SJSA1 (cell line): ENCODE measurements at places on chromosomes 5 and 9. TPM values are rescaled to one million over a fixed set of nuclear protein-coding genes. Genes with fewer than 3 reads are reported as not detected.

- H3K27ac ChIP-seq = no peak overlapping the region
- H3K27me3 ChIP-seq = no peaks in the 10 kb centered on the region
- H3K4me3 ChIP-seq = no peak overlapping the region
- H3K36me3 ChIP-seq = no peaks in the 10 kb centered on the region
Measured at GRCh38 chr5:179411161-179411841, 66.0 kb upstream of the ADAMTS2 start.

- H3K36me3 ChIP-seq = peaks cover 30% of the 10 kb centered on the region
- no peak for DNase-seq
- no peak overlapping the region for H3K4me3 ChIP-seq
- H3K27me3 ChIP-seq = no peaks in the 10 kb centered on the region
- H3K27ac ChIP-seq = no peak overlapping the region
Measured at GRCh38 chr5:15526413-15526812, 26.4 kb downstream of the FBXL7 start.

DNA sequence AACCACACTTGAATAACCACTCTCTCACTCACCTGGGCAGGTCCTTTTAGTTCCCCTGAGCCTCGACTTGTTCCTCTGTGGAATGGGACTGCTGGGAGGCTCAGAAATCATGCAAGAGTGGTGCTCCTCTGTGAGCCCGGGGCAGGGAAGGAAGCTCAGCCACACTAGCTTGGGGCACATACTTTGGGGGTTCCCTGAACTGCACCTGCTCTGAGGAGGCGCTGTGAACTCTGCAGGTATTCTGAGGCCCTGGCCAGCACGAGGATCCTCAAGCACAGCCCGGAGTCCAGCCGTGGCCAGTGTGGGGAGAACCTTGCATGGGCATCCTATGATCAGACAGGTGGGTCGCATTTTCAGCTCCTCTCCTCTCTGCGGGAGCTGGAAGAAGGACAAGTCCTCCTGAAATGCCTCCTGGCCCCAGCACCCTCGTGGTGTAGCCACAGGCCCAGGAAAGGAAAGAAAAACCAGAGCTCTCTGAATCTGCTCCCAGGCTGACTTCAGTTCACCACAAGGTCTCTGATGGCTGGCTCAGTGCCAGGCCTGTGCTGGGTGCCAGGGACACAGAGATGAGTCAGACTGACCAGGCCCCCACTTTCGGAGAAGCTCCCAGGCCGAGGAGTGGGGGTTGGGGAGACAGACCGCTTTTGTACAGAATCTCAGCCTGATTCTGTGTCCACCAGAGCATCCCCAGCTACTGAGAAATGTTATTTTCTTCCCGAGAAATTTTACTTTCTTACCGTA is 11.9 kb downstream of the GLIPR2 start:
- peaks cover 6% of the 10 kb centered on the region; the same call in 1 of the 2 replicates for H3K36me3 ChIP-seq
- peak; percentile 92 for DNase-seq
- H3K27me3 ChIP-seq = no peaks in the 10 kb centered on the region

HAVCR2 gene
- total RNA-seq = 0.05 TPM in 1 of 2 replicates, not detected in the other

LCN9 gene
- total RNA-seq = not detected in 2 replicates

JAKMIP2 gene
- total RNA-seq = 0.06 and 0.79 TPM in 2 replicates

- H3K36me3 ChIP-seq = peaks cover 22% of the 10 kb centered on the region
- DNase-seq = peak; percentile 82
- H3K4me1 ChIP-seq = peaks cover 44% of the 10 kb centered on the region
- no peaks in the 10 kb centered on the region for H3K27me3 ChIP-seq
- H3K4me3 ChIP-seq = no peak overlapping the region
Measured at GRCh38 chr9:127835991-127836516, 18.4 kb downstream of the ENG start.

VCAN gene
- 46.0 and 69.4 TPM in 2 replicates for total RNA-seq

ANKDD1B gene
- 0.29 TPM in 1 of 2 replicates, not detected in the other for total RNA-seq

ZFR gene
- total RNA-seq = 59.8 and 83.5 TPM in 2 replicates

- no peaks in the 10 kb centered on the region for H3K4me1 ChIP-seq
- no peaks in the 10 kb centered on the region for H3K36me3 ChIP-seq
- H3K27me3 ChIP-seq = no peaks in the 10 kb centered on the region
- DNase-seq = no peak
- H3K27ac ChIP-seq = no peak overlapping the region
Measured at GRCh38 chr9:99762470-99762869, 59.2 kb upstream of the NR4A3 start.

PSAT1 gene
- 24.7 and 29.9 TPM in 2 replicates for total RNA-seq

- H3K4me1 ChIP-seq = no peaks in the 10 kb centered on the region
- H3K27ac ChIP-seq = no peak overlapping the region
- no peaks in the 10 kb centered on the region for H3K27me3 ChIP-seq
- DNase-seq = no peak
Measured at GRCh38 chr5:2538169-2538568, 213.3 kb downstream of the IRX2 start.

DNA sequence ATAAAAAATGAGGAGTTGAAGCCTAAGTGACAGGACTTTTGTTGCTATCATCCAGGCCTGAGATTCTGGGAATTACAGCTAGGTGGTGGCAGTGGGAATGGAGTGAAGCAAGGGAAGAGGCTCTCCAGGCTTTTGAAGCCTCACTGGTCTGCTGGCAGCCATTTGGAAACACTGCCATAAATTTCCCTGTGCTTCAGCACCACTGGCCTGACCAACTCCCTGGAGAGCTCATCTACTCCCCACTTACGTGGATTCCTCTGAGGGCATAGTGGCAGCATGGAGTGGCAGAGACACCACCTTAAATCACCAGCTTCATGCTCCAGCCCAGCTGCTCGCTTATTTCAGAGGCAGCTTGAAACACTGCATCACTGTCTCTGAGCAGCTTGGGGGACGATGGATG is 518.2 kb downstream of the TLR4 start:
- no peak overlapping the region for H3K4me3 ChIP-seq
- H3K27me3 ChIP-seq = no peaks in the 10 kb centered on the region
- DNase-seq = no peak
- H3K4me1 ChIP-seq = no peaks in the 10 kb centered on the region
- no peaks in the 10 kb centered on the region for H3K36me3 ChIP-seq

DNA sequence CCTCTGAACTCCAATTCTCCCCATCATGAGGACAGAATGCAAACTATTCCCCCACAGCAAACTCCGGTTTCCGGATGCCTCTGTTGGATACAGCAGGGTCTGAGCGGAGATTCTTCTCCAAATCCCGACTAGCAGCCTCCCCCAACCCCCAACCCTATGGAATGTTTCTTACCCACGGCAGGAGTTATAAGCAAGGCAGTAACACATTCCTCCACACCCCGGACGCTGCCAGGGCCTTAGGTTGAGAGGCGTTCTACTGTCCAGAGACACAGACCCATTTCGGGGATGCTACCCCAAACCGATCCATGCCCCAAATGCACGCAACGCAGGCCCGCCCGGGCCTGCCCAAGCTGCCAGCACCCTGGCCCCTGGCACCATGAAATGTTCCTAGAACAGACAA is 85.6 kb upstream of the LMX1B start:
- no peaks in the 10 kb centered on the region for H3K36me3 ChIP-seq
- H3K4me3 ChIP-seq = no peak overlapping the region
- H3K27ac ChIP-seq = no peak overlapping the region
- no peak for DNase-seq
- H3K27me3 ChIP-seq = peaks cover 36% of the 10 kb centered on the region
- no peaks in the 10 kb centered on the region for H3K4me1 ChIP-seq

THBS4 gene
- 0.42 and 2.0 TPM in 2 replicates for total RNA-seq

DNA sequence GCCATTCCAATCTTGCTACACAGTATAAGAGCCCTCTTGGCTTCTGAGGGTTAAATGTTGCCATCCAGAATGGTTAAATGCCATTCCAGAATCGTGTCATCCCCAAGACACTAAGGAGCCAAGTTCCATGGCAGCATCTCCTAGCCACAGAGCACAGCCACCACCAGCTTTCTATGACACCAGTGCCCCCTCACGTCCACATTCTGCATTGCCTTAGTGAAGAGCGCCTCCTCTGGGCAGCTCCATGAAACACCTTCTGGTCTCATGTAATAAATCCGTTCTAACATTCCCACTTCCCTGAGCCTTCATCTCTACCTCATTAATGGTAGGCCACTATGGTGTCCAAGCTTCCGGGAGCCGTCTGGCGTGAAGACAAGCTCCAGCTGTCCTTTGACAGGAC is 12.4 kb downstream of the CBY3 start:
- no peaks in the 10 kb centered on the region for H3K27me3 ChIP-seq
- H3K27ac ChIP-seq = no peak overlapping the region
- H3K36me3 ChIP-seq = peaks cover 10% of the 10 kb centered on the region
- no peak overlapping the region for H3K4me3 ChIP-seq
- peak; percentile 33 for DNase-seq

DNA sequence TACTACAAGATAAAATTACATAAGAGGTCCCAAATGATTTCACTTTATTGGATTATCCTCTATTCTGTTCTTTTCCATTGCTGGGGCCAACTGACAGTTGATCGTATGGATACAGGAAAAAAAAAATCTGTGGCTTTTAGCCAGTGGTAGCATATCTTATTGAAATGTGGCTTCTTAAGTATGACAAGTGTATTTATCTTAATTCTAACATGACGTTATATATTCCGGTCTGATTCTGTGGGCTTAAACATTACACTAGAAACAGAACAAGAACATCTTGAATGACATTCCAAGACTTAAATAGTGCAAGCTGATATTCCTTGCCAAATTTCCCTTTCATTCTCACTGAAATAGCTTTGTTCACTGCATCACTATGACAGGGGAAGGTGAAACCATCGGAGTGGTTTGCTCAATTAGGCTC is 117.9 kb downstream of the INSYN2B start:
- no peak overlapping the region for H3K4me3 ChIP-seq
- H3K36me3 ChIP-seq = no peaks in the 10 kb centered on the region
- 0 out of 2 replicates have a peak, but pooled peaks cover 4% of the 10 kb centered on the region for H3K4me1 ChIP-seq
- H3K27ac ChIP-seq = no peak overlapping the region

DNA sequence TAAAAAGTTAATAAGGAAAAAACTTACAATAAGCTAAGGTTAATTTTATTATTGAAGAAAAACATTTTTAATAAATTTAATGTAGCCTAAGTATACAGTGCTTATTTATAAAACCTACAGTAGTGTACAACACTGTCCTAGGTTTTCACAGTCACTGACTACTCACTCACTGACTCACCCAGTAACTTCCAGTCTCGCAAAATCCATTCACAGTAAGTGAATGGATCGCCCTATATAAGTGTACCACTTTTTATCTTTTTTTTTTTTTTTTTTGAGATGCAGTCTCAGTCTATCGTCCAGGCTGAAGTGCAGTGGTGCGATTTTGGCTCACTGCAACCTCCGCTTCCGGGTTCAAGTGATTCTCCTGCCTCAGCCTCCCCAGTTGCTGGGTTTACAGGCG is 47.7 kb downstream of the FNIP1 start:
- peaks cover 9% of the 10 kb centered on the region for H3K36me3 ChIP-seq
- H3K4me3 ChIP-seq = no peak overlapping the region
- H3K27me3 ChIP-seq = no peaks in the 10 kb centered on the region

SPATA31D4 gene
- total RNA-seq = not detected in 2 replicates

- no peak overlapping the region for H3K27ac ChIP-seq
- no peaks in the 10 kb centered on the region for H3K4me1 ChIP-seq
- H3K4me3 ChIP-seq = no peak overlapping the region
- no peaks in the 10 kb centered on the region for H3K27me3 ChIP-seq
Measured at GRCh38 chr9:136527131-136527530, 18.7 kb downstream of the NOTCH1 start.

CAMK2A gene
- total RNA-seq = not detected in 2 replicates

TMEM167A gene
- total RNA-seq = 113 and 144 TPM in 2 replicates

SERF1A gene
- total RNA-seq = 1.6 and 5.9 TPM in 2 replicates

DNA sequence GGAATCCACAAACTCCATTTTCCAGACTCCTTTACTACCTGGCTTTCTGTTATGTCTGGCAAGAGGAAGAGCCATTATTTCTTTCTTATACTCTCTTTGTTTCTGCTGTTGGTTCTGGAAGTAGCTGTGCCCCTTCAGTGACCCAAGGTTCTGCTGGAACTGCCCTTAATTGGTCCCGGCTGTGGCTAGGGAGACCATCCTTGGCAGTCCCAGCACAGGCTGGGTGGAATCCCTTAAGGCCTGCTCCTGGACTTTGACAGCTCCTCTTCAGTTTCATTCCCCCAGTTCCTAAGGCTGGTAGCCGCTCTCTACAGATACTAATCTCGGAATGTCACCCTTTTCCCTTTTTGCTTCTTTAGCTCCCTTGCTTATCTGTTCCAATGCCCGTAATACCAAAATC is 81.9 kb upstream of the GLIS3 start:
- H3K27ac ChIP-seq = no peak overlapping the region
- no peaks in the 10 kb centered on the region for H3K36me3 ChIP-seq
- H3K27me3 ChIP-seq = no peaks in the 10 kb centered on the region
- H3K4me3 ChIP-seq = no peak overlapping the region
- no peaks in the 10 kb centered on the region for H3K4me1 ChIP-seq
- DNase-seq = no peak

- peak; percentile 23 for DNase-seq
- no peaks in the 10 kb centered on the region for H3K27me3 ChIP-seq
- H3K4me1 ChIP-seq = peaks cover 44% of the 10 kb centered on the region
- H3K4me3 ChIP-seq = no peak overlapping the region
Measured at GRCh38 chr9:125659954-125660353, 47.1 kb downstream of the MAPKAP1 start.
